Fibroblast of skin of back (primary cell): ENCODE measurements at places on chromosomes 6 and 20.

DNA sequence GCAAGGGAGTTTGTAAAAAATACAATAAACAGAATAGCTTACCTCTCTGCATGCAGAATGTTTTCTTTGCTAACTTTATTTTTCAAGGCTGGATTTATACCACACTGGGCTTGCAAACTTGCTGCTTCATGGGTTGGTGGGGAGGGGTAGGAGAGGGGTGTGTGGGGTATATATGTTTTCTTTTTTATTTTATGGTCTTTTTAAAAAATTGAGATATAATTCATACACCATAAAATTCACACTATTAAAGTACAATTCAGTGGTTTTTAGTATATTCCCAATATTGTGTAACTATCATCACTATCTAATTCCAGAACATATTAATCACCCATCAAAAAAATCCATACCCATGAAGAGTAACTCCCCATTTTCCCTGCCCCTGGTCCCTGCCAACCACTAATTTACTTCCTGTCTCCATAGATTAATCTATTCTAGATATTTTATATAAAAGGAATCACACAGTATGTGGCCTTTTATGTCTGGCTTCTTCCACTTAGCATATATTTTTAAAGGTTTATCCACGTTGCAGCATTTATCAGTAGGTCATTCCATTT, 14.3 kb upstream of the TRPC4AP start:
- DNase-seq, result no peak

- peak; percentile 70 for DNase-seq
Observed at GRCh38 chr6:37698264-37699137, 818 bp upstream of the MDGA1 start.

DNA sequence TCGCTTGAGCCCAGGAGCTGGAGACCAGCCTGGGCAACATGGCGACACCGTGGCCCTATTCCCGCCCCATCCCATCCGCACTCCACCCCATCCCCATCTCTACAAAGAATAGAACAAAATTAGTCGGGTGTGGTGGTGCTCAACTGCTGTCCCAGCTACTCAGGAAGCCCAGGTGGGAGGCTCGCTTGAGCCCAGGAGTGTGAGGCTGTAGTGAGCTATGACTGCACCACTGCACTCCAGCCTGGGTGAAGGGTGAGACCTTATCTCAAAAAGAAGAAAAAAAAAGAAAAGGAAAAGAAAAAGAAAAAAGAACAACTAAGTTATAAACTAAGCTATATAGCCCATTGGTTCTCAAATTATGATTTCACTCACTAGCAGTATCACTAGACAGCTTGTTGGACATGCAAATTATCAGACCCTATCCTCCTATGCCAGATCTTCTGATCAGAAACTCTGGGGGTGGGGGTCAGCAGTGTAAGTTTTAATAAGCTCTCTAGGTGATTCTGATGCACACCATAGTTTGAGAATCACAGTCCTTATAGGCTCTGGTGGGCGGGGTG, 491 bp upstream of the ITCH start:
- DNase-seq, result no peak

DNA sequence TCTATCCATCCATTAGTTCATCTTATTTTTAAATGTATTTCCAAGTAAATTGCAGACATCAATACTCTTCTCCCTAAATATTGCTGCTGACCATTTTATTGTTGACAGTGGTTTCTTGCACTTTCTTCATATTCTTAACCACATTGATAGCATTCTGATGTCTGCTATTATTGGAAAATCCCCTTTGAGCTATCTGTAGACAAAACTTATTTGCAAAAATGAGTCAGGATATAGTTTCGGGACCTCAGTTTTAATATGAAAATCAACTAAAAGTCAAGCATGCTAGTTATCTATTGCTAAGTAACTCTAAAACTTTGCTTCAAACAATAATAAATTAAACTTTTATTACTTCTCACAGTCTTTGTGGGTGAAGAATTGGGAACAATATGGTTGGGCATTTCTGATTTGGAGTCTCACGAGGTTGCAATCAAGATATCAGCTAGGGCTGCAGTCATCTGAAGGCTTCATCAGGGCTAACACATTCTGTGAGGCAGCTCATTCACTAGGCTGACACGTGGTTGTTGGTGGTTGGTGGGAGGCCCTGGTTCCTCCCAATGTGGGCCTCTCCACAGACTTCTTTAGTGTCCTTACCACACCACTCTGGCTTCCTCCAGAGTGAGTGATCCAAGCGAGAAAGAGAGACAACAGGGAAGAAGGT, 32.7 kb downstream of the CD109 start:
- no peak for DNase-seq

DNA sequence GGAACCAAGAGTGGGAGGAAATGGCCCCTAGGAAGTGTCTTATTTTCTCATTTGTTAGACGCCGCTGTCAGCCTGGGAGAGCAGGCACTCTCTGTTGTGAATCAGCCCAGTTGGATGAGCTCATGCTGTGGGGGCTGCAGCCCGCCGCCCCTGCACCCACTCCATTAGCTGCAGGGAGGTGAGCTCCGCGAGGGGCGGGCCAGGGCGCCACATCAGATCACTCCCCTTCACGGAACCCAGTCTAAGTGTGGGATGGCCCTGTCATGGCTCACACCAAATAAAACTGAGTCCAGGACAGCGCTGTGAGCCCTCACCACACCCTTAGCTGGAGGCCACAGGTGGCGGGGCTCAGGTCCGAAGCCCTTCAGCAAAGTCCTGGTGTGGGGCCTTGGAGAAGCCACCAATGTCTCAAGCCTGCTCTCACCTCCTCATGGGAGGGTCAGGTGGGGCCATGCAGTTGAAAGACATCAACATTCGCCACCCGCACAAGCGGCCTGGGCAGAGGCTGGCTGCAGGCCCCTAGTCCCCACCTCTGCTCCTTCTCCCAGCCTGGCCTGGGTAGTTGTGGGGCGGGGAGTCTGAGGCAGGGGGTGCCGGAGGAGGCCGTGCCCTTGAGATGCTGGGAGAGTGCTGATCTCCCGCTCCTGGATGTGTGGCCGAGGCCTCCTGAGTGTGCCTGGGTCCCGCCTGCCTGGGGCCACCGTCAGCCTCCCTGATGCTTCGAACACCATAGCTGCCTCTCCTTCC, 66.2 kb upstream of the SLCO4A1 start:
- no peak for DNase-seq

DNA sequence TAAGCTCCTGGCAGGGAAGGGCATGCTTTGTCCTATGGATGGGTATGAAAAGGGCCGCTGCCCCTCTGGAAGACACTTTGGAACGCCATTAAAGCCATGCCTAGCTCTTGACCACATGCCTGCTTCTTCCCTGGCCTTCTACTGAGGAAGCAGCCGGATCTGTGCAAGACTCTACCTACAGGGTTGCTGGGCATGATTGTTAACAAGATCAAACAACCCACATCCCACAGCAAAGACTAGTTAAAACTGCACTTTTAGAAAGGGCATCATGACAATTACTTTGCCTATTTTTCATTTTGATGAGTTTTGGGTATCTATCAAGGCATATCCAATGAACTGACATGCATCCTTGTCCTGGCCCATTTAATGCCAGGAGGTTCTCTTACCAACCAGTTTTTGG, 25.5 kb downstream of the NSFL1C start:
- no peak for DNase-seq

- DNase-seq, result no peak
Observed at GRCh38 chr6:167910652-167911051, 83.9 kb downstream of the AFDN start.

DNA sequence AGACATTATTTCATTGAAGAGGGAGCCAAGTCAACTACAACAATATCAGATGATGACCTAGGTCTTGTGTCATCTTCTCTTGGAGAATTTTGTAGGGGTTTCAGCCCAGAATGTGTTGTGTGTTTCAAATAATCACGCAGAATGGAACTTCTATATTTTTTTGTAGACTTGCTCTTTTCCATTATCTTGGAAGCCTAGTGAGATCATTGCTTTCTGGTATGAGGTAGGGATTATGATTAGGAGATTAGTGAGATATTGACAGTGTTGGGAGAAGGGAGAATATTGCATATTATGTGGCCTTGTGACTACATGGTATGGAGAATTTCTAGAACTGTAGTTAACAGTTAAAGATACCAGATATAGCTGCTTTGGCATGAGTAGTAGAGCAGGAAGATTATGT, 423.6 kb upstream of the PLCB4 start:
- DNase-seq, result no peak

DNA sequence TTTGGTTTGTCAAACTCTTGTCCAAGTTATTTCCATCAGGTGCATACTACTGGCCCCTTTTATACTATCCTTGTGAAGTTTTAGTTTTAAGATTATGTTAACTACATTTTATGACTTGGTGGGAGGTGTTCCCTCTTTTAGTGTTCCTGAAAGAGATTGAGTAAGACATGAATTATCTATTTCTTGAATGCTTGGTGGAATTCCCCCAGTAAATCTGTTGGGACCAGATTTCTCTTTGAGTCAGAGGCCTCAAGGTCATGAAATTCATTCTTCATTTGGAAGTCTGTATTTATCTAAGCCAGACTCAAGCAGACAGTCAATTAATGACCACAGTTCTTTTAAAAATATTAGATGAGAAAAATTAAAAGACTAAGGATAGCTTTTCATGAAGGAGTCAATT, 81.3 kb downstream of the MOXD1 start:
- peak; percentile 37 for DNase-seq

- DNase-seq, result no peak
Observed at GRCh38 chr6:167349631-167350274, 24.9 kb downstream of the TTLL2 start.

DNA sequence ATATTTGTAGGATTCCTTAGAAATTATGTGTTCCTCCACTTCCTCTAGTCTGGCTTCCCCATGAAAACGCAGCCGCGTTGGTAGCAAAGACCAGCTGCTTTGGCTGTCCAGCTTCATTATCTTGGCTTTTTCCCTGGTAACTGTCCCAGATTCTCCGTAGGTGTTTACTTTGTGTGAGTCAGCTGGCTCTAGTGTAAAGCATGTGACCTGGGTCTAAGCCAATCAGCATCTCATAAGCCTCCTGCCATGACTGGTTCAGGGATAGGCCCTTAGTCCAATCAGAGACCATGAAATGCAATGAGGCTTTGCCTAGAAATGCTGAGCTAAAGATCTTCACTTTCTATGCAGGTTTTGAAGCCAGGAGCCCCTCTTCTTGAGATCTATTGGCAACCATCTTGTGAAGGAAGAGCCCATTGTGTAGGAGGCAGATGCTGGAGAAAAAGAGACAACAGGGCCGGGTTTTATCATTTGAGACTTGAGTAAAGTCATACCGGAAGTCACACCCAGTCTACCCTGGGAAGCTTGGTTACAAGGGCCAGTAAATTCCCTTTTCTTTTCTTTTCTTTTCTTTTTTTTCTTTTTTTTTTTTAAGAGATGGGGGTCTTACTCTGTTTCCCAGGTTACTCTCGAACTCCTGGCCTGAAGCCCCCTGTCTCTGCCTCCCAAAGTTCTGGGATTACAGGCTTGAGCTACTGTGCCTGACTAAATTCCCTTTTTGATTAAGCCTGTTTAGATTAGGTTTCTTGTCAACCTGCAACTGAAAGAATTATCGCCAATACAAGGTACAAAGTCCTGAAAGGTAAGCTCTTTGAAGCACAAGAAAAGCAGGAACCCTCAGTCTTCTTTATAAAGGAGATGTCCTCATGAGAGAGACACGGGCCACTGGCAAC, 256.5 kb upstream of the RREB1 start:
- DNase-seq, result peak; percentile 96

GRCh38 chr6:26249707-26249956, 115.4 kb upstream of the BTN3A2 start:
- no peak for DNase-seq

GRCh38 chr20:25219365-25219764, 23.9 kb downstream of the ENTPD6 start:
- no peak for DNase-seq

DNA sequence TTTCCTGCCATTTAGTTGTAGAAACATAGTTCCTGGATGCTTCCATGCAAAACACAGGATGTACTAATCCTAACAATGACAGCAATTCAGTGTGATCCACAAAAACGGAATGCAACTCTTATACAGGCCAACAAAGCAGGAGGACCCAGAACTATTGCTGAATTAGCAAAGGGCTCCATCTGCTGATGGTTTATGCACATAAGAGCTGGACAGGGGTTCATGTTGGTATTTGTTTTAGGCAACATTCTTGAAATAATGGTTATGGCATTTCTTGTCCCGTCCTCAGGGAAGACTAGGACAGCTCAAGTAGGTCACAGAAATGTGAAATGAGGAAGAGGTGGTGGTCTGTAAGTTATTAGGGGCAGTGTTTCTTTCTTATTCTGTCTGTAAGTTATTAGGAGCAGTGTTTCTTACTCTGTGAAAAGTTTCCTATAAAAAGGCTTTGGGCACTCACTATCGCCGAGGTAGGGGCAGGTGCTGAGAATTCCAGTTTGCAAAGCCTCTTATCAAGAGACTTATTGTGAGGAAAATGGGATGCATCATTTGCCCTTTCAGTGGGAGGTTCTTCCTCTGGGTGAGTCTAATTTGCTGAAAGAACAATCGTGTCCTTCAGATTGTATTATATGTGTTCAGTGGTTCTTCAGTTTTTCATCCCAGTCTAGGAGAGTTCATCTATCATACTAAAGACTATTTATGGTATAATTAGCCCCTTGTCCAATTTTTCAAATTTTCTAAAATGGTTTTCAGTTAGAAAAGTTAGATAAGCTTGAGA, 171.1 kb downstream of the MCHR2 start:
- DNase-seq, result peak; percentile 54

GRCh38 chr20:64185276-64185900, 21.1 kb downstream of the MYT1 start:
- DNase-seq, result no peak

DNA sequence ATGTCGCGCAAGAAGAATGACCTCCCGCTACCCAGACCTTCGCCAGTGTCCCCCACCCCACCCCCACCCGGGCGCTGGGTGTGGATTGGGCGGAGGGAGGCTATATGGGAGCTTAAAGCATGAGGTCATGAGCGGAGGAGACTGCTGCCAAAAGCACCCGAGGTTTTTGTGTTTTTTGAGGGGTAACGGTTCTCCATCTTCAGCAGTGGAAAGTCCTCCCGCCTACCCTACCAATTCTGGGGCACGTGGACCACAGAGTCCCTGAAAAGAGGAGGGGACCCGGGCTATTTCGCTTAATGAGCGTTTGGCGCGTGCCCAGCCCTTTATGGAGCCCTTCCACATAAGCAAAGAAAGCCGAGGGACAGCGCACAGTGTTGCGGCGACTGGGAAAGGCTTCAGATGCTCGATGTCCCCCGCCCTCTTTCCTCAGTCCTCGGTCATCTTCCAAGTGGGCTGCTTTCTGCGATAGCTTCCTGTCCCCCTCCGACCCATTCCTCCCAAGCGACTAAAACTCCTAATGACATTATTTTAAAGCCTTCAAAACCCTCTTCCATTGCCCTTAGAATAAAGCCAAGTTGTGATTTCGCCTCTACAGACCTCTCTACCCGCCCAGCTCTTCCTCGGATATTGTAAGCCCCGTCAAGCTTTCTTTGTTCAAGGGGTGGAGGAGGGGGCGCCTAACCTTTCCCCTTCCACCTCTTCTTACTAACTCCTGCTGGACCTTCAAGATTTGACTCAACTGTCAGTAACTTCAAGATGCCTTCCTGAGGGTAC, 2.1 kb upstream of the TRERF1 start:
- DNase-seq, result peak; percentile 72

GRCh38 chr6:71512256-71512655, 223.6 kb downstream of the OGFRL1 start:
- DNase-seq, result no peak

GRCh38 chr6:80142586-80142985, 36.1 kb downstream of the BCKDHB start:
- peak; percentile 40 for DNase-seq
